Right ventricle myocardium inferior (tissue), 1 donor: ENCODE measurements at places on chromosomes 13 and 19. TPM values are rescaled to one million over a fixed set of nuclear protein-coding genes. Genes with fewer than 3 reads are reported as not detected.

- DNase-seq: no peak
Observed at GRCh38 chr19:16739546-16739945, 19.9 kb downstream of the NWD1 start.

- DNase-seq: no peak
Observed at GRCh38 chr19:29858000-29858596, 46.3 kb downstream of the CCNE1 start.

DNA sequence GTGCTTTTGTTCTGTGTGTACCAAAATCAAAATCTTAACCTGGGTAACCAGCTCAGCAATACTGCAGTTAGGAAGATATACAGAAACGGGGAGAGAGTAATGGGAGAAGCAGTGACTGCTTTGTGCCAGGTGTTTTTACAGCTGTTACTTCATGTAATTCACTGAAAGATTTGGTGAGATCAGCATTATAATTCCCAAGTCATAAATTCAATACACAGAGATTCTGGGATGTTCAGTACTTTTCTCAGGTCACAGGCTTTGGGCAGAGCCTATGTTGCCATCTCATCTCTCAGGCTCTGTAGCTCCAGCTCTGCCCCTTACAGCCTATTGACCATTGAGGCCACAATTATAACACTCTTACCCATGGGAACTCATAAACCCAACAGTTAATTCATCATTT is 138.5 kb downstream of the ZAR1L start:
- DNase-seq: no peak

DNA sequence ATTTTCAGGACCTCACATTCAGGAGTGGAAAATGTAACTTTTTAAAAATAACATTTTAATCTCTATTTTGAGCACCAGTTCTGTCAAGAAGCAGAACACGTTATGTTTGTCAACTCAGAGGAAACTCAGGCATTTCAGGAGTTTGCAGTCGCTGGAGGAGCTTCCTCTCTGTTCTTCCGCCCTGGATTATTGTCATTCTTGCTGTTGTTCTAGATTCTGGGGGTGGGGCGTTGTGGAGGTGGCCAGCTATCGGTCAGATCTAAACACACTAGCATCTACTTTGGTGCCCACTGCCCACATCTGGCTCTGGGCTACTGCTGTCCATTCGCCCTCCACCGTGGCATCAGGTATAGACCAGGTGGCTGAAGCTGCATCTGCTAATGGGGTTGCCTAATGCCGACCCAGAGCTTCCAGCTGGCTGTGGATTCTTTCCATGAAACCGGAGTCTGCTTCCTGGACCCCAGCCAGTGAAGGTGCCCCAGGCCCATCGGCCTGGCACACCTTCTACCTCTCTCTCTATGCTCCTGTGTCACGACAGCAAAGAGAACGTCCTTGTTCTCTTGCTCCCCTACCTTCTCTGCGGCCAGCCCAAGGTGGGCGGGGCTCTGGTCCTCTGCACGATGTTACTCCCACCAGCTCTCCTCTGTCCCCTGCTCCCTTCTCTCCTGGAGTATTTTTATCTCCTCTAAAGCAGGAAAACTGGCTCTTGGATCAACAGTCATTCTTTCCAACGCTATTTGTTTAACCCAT is 36.7 kb upstream of the DGKH start:
- no peak for DNase-seq

The CGB5 gene
- not detected for total RNA-seq
